ENCODE measurements at places on chromosomes 6 and 20. TPM values are rescaled to one million over a fixed set of nuclear protein-coding genes. Genes with fewer than 3 reads are reported as not detected.

The BPIFB2 gene
- total RNA-seq, result not detected

The TSPYL4 gene
- 10.3 TPM for total RNA-seq

The TBC1D7 gene
- total RNA-seq, result 14.1 TPM

The TRIM10 gene
- not detected for total RNA-seq

The SPATS1 gene
- total RNA-seq, result not detected

The PXMP4 gene
- total RNA-seq, result 5.1 TPM

The HAO1 gene
- not detected for total RNA-seq

The RNF182 gene
- 1.8 TPM for total RNA-seq

The CD93 gene
- total RNA-seq, result 1.00 TPM

The RBBP8NL gene
- total RNA-seq, result not detected

The COL9A3 gene
- total RNA-seq, result 0.11 TPM

The RAB23 gene
- total RNA-seq, result 102 TPM

The BPIFB1 gene
- total RNA-seq, result not detected

The KCNK16 gene
- not detected for total RNA-seq

The MDC1 gene
- 4.6 TPM for total RNA-seq

The SNRNP48 gene
- 18.8 TPM for total RNA-seq

The PHACTR1 gene
- total RNA-seq, result 1.4 TPM

The TMEM244 gene
- 0.66 TPM for total RNA-seq

The VSX1 gene
- total RNA-seq, result not detected

The IL22RA2 gene
- not detected for total RNA-seq

The MYL9 gene
- total RNA-seq, result 7.2 TPM

The MOXD1 gene
- total RNA-seq, result 44.4 TPM

The KCNK15 gene
- total RNA-seq, result 1.6 TPM

The KHDRBS2 gene
- not detected for total RNA-seq

The MYH7B gene
- 0.33 TPM for total RNA-seq

The KHDC1L gene
- total RNA-seq, result not detected

The PROKR2 gene
- not detected for total RNA-seq

The SLC17A1 gene
- total RNA-seq, result not detected

The PRL gene
- not detected for total RNA-seq

The SYCP2 gene
- 0.89 TPM for total RNA-seq

The DLL1 gene
- 1.3 TPM for total RNA-seq

The CDH26 gene
- 0.12 TPM for total RNA-seq

The HLA-DPA1 gene
- total RNA-seq, result 4.0 TPM

The DOK5 gene
- 14.6 TPM for total RNA-seq

The OPRM1 gene
- total RNA-seq, result not detected

The NOX3 gene
- not detected for total RNA-seq

The RNF39 gene
- not detected for total RNA-seq

The THBD gene
- 18.5 TPM for total RNA-seq

The KCNK17 gene
- not detected for total RNA-seq

The SDCBP2 gene
- total RNA-seq, result 1.5 TPM

The SIGLEC1 gene
- not detected for total RNA-seq

The RSPO4 gene
- total RNA-seq, result not detected

The SLC16A10 gene
- total RNA-seq, result 0.33 TPM

The PTGIS gene
- 58.2 TPM for total RNA-seq

The SLC22A16 gene
- not detected for total RNA-seq

The ADTRP gene
- total RNA-seq, result 6.9 TPM

The CUTA gene
- 129 TPM for total RNA-seq

The PRDM13 gene
- under 0.01 TPM for total RNA-seq

The RXRB gene
- 23.9 TPM for total RNA-seq

Measured in uterine smooth muscle cell (primary cell).